ENCODE measurements at places on chromosomes 13 and 19.

- DNase-seq, result no peak
These were observed 41.7 kb downstream of the UNC13A start for GRCh38 chr19:17646441-17646840.

- no peak for DNase-seq
These were observed 80.1 kb upstream of the KLF12 start for GRCh38 chr13:74214321-74214720.

DNA sequence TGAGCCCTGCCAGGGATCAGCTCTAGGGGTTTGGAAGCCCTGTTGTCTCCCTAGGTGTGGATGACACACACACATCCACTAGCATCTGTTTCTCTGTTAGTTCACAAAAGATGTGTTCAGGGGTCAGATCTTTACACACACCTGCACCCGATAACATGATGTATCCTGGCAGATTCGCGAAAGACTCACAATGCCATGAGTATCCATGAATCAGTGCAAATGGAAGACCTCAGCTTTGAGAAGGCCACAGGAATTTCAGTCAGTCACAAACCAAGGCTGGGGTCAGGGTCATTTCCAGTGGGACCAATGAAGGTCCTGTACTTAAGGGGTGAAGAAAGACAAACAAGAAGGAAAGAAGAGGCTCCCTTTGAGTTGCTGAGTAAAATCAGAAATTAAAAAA, 898.2 kb downstream of the UQCRFS1 start:
- no peak for DNase-seq

DNA sequence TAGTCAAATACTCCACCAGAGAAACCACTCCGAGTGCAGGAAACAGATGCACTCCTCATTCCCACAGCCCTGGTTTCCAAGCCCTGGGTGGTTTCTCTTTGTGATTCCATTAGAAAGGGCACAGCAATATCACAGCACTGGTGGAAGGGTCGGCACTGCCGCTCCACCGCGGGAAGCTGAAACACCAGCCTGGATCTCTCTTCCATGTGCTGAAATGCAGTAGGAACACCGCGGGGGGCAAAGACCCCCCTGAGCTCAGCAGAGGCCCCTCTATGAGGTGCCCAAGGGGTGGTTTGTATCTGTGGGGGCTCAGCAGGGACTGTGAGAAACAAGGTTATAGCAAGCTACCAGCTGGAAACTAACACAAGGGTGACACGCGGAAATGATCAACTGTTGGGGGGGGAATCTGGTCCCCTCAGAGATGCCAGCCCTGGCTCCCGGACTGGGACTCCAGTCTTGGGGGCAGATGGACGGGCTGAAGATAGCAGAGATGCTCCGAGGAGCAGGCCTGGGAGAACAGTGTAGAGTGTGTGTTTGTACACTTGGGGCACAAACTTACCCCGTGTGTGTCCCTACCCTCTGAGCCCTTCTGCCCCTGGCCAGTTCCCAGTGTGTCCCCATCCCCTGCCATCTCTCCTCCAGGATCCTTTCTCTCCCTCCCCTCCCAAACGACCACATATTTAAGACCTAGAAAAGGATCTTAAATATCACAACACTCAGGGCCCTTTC, 1.8 kb downstream of the ZFR2 start:
- no peak for DNase-seq

DNA sequence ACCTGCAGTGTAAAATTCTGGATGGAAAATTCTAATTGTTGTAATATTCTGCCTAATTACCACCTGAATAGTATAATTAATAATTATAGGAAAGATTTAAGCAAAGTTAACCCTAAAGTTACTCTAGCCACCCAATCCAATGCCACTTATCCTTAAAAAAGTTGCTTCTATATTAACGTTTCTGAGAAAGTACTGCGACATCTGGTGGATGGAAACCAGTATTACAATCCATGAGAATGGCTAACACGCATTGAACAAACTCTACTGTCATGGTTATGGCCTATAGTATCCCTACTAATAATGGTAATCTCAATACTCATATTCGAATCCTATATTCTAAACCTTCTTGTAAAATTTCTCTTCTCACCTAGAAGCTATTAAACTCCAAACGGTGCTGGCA, 1551.8 kb downstream of the SLITRK1 start:
- no peak for DNase-seq

DNA sequence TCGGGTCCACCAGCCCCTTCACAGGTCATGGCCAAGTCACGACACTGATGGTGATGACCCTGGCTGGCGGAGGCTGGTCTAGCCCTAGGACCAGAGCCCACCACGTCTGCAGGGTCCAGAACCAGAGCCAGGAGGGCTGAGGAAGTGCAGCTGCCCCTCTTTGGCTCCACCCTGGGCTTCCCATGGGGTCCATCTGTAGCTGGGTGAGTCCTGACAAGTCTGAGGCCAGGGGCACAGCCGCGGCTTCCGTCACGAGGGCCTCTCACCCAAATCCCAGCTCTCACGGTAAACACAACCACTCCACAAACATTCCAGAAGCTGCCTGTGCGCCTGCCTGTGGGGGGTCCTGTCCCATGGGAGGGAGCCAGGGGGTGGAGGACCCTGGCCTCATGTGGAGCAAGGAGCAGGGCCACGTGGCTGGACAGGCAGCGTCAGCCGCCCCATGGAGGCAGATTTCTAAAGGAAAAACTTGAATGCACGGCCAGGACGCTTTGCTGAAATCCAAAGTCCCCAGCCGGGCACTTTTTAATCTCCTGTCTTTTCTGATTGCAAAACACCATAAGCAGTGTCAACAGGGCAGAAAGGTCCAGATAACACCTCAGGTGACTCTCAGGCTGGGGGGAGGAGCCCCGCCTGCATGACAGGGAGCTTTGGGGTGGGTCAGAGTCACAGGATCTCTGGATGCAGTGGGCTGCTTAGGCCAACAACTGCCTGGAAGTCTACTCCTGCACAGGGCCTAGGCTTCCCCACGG, 29.9 kb downstream of the CEBPG start:
- no peak for DNase-seq

DNA sequence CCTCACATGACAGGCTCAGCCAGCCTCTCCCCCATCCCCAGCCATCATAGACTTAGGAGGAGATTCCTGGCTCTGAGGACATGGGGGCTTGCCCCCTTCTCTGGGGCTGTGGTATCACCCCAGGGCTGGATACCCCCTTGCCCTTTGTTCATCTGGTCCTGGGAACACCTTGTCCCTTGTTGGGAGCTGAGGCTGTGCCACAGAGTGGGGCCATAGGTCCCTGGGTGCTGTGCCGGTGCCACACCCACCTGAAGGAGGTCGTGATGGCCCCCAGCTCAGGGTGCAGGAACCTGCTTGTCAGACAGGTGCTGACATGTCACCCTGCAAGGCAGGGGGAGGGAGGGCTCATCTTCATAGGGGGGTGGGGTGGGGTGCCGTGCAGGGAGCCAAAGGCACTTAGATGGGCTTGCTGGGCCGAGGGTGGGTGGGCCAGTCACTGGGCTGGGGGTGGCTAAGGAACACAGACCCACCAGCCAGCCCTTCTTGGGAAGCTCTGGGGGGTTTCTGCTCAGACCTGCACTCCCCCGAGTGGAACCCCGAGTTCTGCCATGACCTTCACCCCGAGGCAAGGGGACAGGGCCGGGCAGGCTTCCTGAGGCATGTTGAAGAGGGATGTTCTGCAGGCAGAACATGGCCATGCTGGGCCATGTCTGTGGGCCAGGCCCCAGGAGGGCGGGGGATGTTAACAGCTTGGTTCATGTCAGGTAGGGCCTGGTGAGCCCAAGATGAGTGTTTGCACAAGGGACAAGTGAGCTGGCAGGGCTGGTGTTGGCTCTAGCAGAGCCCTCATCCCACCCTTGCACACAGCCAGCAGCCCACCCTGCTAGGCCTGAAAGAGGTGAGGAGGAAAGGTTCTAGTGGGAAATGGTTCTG, 28.0 kb downstream of the TSSK6 start:
- no peak for DNase-seq

GRCh38 chr19:48646001-48646721, at the start of gene CA11:
TSS of gene CA11 (minus strand) at chr19:48646187. CDS start at chr19:48645632, 555 bp downstream.
- peak; percentile 95 for DNase-seq

DNA sequence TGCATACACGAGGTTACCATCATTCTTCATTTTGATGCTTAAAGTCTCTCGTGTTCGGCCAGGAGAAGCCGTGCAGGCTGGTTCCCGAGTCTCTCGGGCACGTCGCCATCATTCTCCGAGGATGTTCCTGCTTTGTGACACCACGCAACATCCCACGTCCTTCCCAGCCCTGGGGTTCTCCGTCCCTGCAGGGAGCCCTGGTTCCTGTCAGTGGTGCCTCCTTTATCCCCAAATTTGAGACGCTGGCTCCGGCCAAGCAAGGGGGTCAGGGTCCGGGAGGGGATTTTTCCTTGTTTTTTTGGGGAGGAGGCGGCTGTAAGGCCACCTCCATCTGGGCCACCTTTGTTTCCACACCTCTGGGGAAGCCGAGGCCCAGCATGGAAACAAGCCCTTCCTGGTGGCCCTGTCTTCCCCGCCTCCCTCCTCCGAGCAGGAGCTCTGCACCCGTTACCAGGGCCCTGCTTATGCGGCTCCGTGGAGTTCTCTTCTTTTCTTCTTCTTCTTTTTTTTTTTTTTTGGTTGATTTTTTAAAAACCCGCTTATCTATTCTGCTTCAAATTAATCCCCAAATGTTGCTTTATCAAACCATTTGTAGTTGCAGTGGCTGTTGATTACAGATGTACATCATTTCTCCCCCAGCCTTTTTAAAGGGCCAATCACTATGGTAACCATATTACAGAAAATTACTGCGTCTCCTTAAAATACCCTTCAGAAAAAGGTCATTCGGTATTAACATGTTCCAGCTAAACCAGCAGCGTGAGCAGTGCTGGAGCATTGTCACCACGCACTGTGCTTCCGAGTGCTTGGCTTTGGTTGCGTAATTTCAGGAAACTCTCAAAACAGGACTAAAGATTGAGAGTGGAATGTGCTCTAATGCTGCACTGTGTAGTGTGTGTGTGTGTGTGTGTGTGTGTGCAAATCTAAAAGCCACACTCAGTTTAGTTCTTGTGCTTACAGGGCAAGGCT, 50.4 kb downstream of the TEX29 start:
- DNase-seq, result no peak
